ENCODE measurements at places on chromosomes 1 and 21.
A peak's percentile ranks its signal among the peaks of the same experiment; 100 is the strongest.

DNA sequence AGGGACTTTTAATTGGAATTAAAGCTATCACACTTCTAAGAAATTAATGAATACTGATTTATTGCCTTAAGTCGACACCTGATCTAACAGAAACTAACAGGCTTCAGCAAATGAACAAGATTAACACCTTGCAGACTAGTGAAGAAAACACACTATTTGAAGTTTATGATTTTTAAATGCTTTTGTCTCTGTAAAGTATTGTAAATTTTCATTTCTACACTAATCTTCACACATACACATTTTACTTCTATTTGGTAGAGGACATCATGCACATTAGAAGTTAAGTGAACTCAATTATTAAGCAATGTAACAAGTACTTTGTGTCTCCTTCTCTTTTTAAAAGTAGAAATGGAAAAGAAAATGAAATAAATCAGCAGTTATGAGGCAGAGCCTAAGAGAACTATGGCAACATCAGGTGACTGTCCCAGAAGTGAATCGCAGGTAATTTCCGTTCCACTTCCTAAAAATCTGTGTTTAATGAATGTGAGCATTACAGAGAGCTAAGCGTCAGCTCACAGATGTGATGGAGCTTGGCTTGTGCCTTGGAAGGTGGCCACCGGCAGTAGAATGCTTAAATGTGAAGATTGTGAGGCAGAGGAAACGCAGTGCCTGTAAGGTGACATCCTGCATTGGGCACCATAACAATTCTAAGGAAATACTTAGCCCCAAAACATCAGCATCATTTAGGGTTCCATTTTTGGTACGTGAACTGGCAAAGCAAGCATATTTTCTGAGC lies 1.2 kb downstream of the PRMT2 start:
- DNase-seq: no peak

DNA sequence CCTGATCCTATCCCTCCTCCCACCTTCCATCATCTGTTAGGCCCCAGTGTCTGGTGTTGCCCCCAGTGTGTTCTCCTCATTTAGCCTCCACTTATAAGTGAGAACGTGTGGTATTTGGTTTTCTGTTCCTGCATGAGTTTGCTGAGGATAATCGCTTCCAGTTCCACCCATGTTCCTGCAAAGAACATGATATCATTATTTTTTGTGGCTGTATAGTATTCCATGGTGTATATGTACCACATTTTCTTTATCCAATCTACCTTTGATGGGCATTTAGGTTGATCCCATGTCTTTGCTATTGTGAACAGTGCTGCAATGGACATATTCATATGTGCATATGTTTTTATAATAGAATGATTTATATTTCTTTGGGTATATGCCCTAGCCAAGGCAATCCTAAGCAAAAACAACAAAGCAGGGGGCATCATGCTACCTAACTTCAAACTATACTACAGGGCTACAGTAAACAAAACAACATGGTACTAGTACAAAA lies 142.9 kb downstream of the TNFSF18 start:
- DNase-seq: no peak

DNA sequence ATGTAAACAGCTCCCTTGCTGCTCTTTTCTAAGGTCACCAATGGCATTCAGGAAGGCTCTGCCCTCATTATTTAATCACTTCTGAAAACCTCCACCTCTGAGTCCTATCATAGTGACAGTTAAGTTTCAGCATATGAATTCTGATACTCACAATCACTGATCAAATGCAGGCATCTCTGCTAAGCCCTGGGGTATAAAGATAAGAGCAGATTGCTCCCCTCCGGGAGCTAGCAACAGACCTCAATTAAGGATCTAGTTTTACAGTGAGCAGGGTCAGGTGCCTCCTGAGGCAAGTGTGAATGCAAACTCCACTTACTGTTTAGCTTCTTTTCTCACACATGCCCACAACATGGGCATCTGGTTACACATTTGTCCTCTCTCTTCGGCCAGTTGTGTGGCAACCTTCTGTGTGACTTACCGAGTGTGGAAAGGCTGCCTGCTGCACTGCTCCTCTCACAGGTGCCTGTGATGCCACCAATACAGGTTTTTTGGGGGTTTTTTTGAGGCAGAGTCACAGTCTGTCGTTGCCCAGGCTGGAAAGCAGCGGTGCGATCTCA lies 15.0 kb downstream of the IL10RB start:
- no peak for DNase-seq

- DNase-seq: no peak
These were observed 275.9 kb upstream of the C1orf105 start for GRCh38 chr1:172144445-172145061.

DNA sequence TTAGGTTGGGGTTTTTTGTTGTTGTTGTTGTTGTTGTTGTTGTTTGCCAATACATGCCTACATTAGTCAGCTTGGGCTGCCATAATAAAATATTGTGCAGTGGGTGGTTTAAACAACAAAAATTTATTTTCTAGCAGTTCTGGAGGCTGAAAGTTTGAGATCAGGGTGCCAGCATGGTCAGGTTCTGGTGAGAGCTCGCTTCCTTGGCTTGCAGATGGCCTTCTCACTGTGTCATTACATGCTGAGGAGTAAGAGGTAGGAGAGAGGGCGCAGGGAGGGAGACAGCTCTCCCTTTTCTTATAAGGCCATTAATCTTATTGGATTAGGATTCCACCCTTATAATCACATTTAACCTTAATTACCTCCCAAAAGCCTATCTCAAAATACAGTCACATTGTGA lies 52.7 kb downstream of the DIRAS3 start:
- DNase-seq: no peak

DNA sequence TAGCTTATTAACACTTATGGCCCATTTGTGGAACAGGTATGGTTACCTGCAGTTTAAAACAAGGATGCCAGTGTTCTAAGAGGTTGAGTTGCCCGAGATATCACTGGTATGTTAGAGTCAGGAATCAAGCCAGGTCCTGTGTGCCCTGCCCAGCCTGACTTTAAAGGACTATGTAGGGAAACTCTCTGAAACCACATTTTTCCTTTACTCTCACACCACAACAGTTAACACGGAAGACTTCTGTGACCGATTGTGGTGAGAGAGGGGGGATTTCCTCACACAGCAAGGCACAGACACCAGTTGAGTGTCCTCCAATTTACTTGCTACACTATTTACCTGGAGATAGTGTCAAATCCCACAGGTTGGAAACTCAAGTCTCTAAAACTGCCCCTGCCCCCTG lies 47.8 kb downstream of the UCK2 start:
- DNase-seq: peak; percentile 12

DNA sequence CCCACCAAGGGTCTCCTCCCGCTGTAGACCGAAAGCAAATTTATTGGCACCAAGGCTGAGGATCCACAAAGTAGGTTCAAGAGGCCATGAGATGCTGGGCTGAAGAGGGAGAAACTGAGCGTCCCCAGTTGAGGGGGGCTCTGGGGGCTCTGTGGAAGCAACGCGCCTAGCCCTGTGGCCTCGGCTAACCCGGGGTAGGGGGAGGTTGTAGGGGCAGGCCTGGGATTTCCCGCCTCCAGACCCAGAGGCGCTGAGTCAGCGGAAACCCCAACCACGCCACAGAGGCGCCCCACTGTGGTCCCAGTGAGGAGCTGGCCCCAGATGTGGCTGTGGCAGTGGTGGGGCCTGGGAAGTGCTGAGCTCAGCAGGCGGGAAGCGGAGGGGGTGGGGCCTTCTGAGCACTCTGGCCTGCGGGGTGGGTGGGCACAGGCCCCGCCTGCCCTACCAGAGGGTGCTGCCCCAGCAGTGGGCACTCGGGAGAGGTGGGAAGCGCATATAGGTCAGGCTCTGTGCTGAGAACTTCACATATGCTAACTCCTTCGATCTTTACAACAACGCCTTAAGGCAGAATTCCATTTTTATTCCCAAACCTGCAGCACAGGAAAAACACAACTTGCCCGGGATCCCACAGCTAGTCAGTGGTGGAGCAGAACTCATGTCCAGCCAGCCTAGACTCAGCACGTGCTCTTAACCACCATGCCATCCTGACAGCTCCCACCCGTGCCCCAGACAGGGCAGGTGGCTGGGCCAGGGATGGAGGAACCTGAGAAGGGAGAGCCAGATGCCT lies 1.5 kb upstream of the COL16A1 start:
- peak; percentile 64 for DNase-seq

DNA sequence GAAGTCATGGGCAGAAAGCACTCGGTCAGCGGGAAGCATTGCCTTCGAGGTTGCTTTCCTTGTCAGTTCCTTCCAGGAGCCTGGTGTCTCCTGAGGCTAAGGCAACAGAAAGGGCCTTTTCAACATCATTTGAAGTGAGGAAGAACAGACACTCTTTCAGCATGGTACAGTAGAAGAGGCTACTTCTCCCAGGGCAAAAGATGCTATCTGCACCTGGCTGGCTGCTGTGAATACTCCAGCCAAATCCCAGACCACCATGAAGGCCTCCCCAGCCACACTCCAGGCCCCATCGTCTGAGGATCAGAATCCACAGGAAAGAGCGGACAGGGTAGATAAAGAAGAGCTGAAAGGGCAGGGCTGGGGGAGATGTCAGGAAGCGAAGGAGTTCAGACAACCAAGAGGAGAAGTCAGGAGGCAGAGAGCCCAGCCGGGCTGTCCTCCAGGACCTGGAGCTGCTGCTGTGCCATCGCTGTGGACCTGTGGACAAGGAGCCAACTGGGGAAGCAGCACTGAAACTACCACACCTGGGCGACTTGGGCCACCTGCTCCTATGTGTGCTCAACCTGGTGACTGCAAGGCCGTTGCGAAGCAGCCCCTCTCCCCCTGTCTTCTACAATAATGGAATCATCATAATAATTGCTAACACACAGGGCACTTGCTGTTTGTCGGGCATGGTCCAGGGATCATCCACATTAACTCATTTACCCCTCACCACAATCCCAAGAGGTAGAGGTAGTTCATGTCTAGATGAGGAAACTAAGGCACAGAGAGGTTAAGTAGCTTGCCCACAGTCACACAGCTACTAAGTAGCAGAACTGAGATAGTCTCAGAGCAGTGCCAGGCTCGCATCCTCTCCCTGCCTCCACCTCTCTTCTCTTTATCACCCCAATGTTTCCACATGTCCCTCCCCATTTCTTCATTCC lies 88.0 kb upstream of the ZBTB40 start:
- no peak for DNase-seq

GRCh38 chr1:206521127-206521526 lies 13.8 kb downstream of the RASSF5 start:
- DNase-seq: no peak

GRCh38 chr1:114263343-114263742 lies 109.7 kb upstream of the SYT6 start:
- DNase-seq: no peak

DNA sequence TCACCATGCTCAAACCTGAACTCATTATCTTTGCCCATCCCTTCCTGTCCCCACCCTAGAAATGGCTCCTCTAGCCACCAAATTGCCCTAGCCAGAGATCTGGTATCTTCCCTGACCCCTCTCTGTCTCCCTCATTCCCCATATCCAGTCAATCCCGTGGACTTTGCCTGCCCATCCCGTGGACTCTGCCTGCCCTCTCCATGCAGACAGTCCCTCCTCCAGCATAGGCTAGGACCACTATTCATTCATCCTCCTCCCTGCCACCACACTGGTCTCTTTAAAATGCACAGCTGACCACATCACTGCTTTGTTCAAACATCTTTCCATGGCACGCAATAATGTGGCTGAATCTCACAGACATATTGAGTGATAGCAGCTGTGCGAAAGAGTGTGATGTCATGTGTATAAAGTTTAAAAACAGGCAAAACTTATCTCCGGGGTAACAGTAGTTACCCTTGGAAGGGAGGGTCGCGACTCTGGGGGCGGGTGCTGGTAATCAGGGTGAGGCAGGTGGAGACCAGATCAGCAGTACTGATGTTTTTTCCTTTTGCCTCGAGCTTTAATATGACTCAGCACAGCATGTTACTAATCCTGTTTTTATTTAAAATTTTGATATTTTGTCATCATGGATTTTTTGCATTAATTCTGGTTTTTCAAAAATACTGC lies 4.8 kb upstream of the SLC2A1 start:
- DNase-seq: no peak

DNA sequence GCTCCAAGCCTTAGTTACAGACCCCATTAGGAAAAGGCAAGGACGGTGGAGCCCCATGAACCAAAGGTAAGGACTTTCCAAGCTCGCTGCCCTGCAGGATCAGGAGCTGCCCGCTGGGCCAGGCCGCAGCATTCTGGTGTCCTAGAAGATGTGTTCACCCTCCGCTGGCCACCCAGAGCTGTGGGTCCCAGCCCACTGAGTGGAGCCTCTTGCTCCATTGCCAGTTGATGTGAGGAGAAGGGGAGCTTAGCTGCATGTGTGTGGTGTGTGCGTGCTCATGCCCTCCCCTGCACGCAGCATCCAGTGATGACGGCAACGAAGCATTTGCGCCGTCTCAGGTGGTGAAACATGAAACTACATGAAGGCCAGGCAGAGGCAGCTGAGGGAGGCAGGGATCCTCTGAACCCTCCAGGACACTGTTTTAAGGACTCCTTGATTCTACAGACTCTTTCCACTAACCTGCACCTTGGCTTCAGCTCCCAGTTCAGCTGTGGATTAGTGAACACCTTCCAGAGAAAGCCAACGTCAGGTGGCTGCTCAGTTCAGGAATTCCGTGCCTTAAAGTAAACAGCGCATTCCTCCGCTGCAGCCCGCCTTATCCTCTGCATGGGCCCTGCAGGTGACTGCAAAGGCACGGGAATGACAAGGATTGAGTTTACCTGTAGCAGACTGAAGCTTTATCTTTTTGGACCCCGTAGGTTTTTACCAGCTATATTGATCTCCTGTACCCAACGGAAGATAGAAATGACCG lies 48.7 kb downstream of the SMYD2 start:
- no peak for DNase-seq

- peak; percentile 7 for DNase-seq
These were observed 15.3 kb downstream of the UCK2 start for GRCh38 chr1:165842671-165843129.

- peak; percentile 59 for DNase-seq
These were observed 102.7 kb downstream of the ZNF281 start for GRCh38 chr1:200306944-200307754.

- no peak for DNase-seq
These were observed 5.9 kb downstream of the CEP85 start for GRCh38 chr1:26239936-26240335.

DNA sequence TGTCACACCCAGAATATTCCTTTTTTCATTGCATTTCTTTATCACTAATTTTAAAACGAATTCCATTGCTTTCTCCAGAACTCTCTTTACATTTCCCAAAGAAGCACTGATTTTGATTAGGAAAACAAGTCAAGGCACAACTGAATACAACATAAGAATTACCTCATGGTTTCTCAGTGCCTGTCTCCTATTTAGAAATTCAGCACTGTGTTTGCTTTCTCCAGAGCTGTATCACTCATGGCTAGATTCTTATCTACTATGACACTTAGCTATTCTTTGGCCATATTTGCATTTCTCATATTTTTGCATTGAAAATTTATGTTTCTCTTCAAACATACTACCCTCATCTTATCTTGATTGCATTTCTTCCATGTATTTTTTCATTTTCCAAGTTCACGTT lies 1402.0 kb downstream of the MRPL39 start:
- DNase-seq: no peak
